ENCODE measurements at places on chromosomes 7 and 10.

DNA sequence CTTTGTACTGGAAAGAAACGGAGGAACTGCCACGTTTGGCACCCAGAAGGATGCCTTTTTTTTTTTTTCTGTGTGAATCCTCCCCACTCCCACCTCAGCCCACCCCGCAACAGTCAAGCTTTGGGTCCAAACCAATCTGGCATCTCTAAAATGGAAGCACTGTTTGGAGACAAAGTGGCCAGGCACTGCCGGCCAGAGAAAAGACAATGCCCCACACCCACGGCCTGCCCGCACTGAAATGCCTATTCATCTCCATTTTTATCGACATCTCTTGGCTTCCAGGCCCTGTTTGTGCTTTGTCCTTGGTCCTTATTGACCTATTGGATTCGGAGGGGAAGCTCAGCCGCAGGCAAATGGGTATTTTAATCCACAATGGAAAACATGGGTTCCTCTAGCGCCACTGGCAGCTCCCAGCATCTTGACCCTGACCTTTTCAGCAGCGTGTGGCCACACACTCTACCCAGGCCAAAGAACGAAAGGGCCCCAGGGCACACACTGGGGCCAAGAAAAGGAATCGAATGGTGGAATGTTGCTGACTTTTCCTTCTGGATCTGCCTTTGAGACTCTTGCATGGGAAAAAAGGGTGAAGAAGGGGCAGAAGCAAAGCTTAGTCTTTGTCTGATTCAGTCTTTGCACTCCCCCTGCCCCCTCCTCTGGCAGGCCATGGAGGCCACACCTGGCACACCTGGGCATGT lies 162.6 kb upstream of the CDCA7L start:
- no peak for DNase-seq

DNA sequence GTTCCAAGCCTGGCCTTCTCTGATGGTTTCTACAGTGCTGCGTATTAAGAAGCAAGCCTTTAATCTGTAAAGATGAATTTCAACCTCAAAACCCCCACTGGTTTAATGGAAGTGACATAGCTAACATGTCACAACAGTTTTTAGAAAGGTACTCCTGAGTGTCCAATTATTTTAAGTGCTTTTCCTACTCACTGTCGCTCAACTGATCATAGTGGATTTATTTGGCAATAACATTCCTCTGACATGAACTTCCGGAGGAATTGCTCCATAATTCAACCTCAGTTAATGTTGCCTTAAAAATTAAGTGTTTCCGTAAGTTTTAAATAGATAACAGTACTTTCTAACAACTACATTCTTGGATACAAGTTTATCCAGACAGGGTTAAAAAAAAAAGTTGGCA lies 57.5 kb downstream of the AGMO start:
- no peak for DNase-seq

- DNase-seq, result no peak
Measured at GRCh38 chr10:53886325-53887300, 914.4 kb downstream of the PCDH15 start.

DNA sequence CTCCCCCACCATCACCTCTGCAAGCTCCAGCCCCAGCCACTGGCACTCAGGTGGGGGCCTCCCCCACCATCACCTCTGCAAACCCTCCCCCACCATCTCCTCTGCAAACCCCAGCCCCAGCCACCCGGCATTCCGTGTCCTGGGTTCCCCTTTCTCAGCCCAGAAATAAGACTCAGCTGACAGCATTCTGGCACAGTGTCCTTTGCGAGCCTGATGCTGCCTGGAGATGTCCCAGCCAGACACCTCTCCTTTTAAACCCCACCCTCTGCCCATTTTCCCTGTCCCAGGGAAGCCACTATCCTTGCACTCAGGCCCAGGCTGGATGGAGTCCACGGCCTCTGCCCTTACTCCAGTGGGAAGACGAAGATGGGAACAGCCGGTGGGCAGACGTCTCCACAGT lies 49.8 kb downstream of the ELFN1 start:
- no peak for DNase-seq

GRCh38 chr10:101768791-101769170 lies 7.1 kb downstream of the FGF8 start:
- DNase-seq, result no peak

- no peak for DNase-seq
Measured at GRCh38 chr7:141664450-141664849, 37.5 kb downstream of the DENND11 start.

- no peak for DNase-seq
Measured at GRCh38 chr10:71239946-71240795, 27.8 kb downstream of the UNC5B start.

DNA sequence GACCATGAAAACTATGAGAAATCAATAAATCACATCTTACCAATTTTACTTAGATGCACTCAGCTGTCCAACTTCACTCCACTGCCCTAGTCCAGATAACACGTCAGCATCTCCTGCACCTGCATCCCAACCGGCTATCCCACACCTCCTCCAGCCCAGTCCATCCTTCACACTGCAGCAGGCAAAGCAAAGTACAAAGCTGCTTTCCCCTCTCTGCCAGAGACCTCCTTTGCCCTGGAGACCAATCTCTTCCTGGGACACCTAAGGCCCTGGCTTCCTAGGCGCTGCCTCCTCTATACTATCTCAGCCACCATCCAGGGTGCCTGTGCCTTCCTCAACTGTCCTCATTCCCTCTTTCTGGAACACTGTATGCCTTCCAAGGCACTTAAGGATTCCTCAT lies 90.3 kb upstream of the DDC start:
- no peak for DNase-seq

DNA sequence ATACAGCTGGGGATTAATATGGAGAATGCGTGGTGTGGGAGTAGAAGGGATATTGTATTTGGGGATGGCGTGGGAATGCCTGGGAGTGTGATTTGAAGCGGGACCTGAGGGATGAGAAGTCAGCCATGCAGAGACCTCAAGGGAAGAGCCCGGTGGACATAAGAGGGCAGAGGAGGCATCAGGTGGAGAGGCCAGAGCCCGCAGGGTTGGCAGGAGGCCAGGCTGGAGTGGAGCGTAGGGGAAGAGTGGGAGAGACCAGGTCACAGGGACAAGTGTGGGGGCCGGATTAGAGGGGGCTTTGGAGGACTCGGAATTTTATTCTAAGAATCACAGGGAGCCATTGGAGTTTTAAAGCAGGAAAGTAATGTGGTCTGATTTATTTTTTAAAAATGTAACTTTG lies 2.0 kb downstream of the NDUFB2 start:
- no peak for DNase-seq

GRCh38 chr7:80087771-80088170 lies 46.9 kb upstream of the GNAI1 start:
- DNase-seq, result no peak

DNA sequence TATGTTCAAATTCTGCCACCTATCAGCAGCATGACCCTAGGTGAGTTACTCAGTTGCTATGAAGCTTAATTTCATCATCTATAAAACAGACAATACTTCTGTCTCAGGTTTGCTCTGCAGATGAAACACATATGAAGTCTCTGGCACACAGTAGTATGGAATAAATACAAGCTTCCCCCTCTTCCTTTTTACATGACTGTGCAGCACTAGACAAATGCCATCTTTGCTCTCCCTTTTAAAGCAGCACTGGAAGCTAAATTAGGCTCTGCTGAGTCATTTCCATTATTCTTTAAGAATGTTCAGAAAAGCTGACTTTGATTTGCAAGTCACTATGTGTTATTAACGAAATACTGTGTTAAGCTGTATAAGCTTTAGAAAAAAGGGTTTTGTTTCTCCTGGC lies 40.7 kb upstream of the ANAPC16 start:
- no peak for DNase-seq

DNA sequence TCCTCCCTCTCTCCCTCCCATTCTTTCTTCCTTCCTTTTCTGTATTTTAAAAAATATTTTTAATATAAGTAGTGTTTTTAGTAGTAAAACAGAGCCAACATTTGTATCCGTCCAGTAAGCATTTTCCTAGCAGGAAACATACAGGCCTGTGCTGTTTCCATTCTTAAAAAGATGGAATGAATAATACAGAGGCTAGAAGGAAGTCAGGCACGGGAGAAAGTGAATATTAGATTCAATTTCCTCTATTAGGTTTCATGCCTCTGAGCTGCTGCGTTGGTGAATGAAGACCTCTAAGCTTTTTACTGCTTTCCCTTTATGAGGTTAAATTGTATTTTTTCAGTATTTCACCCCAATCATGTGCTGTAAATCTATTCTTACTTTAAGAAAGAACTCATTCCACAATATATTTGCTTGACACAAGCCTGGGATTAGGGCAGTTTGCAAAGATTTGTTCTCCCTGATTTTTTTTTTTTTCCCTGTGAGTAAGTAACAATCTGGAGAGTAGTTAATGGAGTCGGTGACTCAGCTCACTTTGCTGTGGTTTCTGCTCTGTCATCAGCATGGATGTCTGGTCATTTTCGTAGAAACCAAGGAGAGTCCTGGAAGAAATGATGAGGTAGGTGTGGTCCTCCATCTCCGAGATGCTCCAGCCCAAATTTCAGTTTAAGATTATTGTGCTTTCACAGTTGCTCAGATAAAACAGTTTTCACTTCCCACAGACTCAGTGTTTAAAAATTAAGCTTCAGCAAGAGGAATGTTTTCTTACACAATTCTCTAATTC lies 76.1 kb upstream of the PITRM1 start:
- DNase-seq, result no peak

DNA sequence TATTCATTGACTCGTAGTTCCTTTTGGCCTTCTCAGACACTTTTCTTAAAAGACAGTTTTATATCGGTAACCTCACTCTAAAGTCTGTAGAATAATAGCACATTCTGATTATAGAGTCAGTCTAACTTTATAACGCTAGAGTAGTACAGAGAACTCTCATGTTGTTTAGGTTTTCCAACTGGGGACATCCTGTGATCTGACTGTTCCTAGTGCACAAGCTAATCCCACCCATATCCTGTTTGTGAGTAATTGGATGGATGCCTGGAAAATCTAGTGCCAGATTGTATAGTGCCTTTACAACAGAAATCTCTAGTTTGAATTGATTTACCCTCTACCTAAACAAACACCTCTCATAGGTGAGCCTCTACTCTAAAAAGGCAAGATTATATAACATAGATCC lies 107.4 kb downstream of the ZEB1 start:
- no peak for DNase-seq

- no peak for DNase-seq
Measured at GRCh38 chr7:12370249-12370648, 33.4 kb downstream of the VWDE start.
